ENCODE measurements at places on chromosomes 12 and 14.

DNA sequence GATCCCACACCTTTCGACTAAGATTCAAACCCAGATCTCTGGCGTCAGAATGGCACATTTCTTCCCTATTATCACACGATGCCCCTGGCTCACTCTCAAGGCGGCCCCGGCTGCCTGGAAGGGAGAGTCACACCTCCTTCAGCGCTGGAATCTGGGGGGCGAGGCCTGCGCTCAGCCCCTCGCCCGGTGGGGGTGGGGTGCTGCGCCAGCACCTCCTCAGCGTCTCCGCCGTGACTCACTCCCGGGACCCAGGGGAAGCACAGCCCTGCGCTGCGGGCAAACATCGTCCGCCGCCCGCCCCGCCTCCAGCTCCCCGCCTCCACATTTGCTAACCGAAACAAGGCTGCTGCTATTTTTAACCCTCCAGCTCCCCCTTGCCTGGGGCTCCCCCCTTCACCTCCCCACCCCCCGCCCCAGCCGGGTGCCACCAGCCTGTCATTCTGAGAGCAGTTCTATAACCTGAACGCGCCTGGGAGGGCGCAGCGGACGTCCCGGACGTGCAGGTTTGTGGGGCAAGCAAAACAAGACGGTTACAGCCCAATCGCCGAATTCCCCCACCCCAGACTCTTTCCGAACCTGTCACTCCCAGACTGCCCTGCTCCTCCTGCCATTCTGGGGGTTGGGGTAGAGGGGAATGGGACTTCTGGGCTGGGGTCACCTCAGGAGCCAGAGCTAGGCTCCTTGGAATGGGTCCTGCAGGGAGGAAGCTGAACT is 6.7 kb downstream of the HDAC7 start:
- H3K4me3 ChIP-seq = peak overlapping the region; percentile 95
- peaks cover 75% of the 10 kb centered on the region for H3K4me1 ChIP-seq
- H3K36me3 ChIP-seq = peaks cover 78% of the 10 kb centered on the region

GRCh38 chr12:92556637-92557421 is 146.0 kb upstream of the PLEKHG7 start:
- H3K36me3 ChIP-seq = peaks cover 23% of the 10 kb centered on the region
- H3K4me1 ChIP-seq = peaks cover 58% of the 10 kb centered on the region
- no peaks in the 10 kb centered on the region for H3K27me3 ChIP-seq
- no peak for DNase-seq
- H3K4me3 ChIP-seq = peak overlapping the region; percentile 64

GRCh38 chr12:109621211-109621694 is 47.7 kb downstream of the MVK start:
- no peaks in the 10 kb centered on the region for H3K4me1 ChIP-seq
- no peaks in the 10 kb centered on the region for H3K36me3 ChIP-seq
- H3K4me3 ChIP-seq = no peak overlapping the region
- no peak for DNase-seq

GRCh38 chr12:53558631-53559030 is 51.3 kb upstream of the NPFF start:
- no peak overlapping the region for H3K4me3 ChIP-seq
- no peak overlapping the region for H3K27ac ChIP-seq
- peaks cover 27% of the 10 kb centered on the region for H3K4me1 ChIP-seq
- no peaks in the 10 kb centered on the region for H3K27me3 ChIP-seq
- DNase-seq = no peak

All from activated T-helper 2 cell treated with anti-CD3 and anti-CD28 coated beads, Interferon-gamma antibody, Interleukin-2, Interleukin-4, amounts not matched to agents 10 μg/mL and 5 μg/mL and 100 μg/mL, durations not matched to agents 14 hours and 24 hours and 36 hours (primary cell).